ENCODE measurements at places on chromosomes 3 and 15.

DNA sequence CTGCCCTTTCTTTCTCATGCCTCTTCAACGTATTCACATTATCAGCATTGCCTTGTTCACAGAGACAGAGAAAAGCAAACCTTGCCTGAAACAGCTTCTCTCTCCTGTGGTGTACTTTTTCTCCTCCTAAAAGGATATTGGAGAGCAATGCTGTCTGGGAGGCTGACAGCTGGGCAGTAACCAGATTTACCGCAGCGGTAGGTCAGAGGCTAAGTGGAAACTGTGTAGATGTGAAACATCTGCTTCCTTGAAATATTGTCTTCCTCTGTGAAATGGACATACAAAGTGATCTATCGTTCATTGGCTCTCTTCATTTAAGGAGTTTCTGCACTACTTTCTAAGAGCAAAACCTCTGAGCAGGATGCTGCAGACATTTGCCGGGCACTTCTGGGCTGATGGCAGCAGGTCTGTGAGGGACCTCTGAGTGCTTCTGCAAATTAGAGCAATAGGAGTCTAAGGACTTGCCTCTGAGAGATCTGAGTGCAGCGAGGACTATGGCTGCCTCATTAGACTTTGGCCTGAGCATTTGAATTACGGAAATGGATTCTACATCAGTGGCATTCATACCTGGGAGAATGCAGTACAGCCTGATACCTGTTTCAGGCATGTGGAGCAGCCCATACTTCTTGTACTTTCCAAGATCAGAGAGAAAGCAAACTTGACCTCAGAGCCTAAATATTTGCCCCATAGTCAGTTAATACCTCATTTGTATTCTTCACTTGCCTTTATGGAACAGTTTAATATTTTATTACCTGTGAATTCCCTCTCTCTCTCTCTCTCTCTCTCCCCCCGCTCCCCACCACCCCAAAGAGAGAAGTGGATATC lies 260.5 kb upstream of the TPRG1 start:
- no peak for DNase-seq

GRCh38 chr3:87313641-87314040 lies 37.3 kb upstream of the POU1F1 start:
- no peak for DNase-seq

- DNase-seq = no peak
Measured at GRCh38 chr15:31442226-31442625, 115.6 kb downstream of the KLF13 start.

DNA sequence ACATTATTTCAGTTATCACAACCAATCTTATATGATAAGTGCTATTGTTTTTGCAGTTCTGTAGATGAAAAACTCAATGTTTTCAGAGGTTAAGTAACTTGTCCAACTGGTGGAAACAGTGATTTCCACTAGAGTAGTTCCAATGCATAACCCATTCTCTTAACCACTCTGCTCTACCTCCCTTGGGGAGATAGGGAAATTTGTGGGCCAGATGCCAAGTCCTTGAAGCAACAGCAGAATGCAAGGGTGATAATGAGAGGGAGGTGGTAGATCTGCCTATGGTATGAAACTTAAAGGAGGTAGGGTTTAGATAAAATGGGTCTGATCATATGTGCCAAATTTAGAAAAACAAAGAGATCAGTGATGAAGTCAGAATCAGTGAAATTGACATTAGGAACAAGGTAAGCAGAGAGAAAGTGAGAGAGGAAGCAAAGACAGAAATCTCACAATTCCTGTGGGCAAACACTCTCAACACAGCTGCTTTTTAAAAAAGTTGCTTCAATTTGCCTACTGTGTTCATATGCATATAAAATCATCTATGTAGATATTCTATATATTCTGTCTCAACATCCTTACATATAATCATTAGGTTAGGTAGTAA lies 50.5 kb upstream of the UBP1 start:
- no peak for DNase-seq

DNA sequence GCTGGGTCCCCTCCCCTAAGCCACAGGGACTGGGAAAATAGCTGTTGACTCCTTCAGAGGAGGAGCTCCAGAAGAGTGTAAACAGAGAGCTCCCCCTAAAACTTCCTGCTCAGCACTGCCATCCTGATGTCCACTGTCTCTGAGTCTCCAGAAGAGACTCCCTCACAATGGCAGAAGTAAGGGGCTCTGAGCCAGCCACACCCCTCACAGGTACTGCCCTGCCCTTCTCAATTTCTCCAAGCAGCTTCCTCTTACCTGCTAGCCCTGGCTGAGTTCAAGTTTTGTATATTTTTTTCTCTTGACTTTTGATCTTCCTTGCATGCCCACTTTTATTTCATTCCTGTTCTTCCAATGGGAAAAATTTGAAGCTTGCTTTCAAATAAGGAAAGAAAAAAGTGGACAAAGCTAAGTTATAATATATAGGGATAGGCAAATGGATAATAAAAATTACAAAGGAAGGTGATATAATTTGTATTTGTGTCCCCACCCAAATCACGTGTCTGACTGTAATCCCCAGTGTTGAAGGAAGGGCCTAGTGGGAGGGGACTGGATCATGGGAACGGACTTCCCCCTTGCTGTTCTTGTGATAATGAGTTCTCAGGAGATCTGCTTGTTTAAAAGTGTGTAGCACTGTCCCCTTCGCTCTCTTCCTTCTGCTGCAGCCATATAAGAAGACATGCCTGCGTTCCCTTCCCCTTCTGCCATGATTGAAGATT lies 442.2 kb upstream of the WNT5A start:
- no peak for DNase-seq

- DNase-seq = peak; percentile 19
Measured at GRCh38 chr15:99755692-99756409, 22.6 kb upstream of the LYSMD4 start.

DNA sequence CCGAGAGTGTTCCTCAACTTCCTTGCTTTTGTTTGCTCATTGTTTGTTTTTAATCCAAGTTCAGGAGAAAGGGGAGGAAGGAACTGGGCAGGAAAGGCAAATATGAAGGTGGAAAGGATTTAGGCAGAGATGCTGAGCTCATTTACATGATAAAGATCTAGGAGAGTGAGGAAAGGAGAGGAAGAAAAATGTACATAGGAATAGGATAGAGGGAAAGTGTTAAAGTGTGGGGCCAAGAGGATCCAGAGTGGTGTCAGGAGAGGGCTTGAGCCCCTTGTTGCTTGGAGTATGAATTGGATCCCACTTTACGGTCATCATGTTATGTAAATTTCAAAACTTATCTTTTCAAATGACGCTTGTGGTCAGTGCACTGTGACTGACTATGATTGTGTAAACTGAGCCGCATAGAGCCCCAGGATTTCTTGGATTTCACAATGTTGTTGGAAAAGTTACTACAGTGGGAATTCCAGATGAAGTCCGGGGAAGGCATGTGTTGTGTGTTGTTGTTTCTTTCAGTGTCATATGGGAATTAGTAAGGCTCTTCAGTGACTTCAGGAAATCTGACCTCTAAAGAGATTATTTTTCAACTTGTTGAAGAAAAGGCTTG lies 15.0 kb upstream of the PLD1 start:
- no peak for DNase-seq

GRCh38 chr3:31839144-31839917 lies 141.7 kb downstream of the OSBPL10 start:
- no peak for DNase-seq

GRCh38 chr15:82663186-82663600 lies 16.0 kb upstream of the CPEB1 start:
- DNase-seq = no peak

DNA sequence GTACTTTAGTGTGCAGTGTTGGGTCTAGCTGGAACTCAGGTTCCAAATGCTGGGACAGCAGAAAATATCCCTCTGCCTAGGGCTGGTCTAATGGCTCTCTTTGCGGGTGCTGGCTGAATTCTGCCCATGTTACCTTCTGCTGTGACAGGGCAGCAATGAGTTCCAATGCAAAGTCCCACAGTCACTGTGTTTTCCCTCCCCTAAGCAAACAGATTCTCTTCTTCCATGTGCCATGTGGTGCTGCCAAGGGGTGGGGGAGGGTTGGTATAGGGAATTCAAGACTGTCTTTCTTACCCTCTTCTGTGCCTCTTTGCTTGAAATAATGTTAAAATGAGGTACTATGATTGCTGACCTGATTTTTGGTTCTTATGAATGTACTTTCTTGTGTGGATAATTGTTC lies 229.6 kb downstream of the GBE1 start:
- DNase-seq = no peak

GRCh38 chr3:133191818-133192217 lies 153.6 kb downstream of the TMEM108 start:
- DNase-seq = no peak

- DNase-seq = no peak
Measured at GRCh38 chr15:47903368-47903767, 186.1 kb downstream of the SEMA6D start.

GRCh38 chr15:77039217-77039533 lies 31.7 kb downstream of the TSPAN3 start:
- DNase-seq = no peak

GRCh38 chr15:83206526-83207008 lies 1.1 kb downstream of the HDGFL3 start:
- DNase-seq = no peak

DNA sequence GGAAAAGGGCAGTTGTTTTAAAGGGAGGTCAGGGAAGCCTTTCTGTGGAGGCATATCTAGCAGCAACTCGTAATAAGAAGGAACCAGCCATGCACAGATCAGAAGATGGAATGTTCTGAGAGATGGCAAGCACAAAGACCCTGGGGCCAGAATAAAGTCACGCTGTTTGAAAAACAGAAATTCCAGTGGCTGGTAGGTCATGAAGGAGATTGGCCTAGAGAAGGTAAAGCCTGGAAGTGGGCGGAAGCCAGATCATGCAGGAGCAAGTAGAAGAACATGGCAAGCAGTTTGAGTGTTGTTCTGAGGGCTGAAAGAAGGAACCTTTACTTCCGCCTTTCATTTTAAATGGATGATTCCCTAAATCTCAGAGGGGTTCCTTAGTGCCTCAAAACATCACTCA lies 208.1 kb upstream of the PPP2R3A start:
- DNase-seq = no peak

GRCh38 chr15:38455092-38455491 lies 1.2 kb downstream of the FAM98B start:
- DNase-seq = no peak

- no peak for DNase-seq
Measured at GRCh38 chr3:179289295-179289694, 33.5 kb upstream of the ZNF639 start.

DNA sequence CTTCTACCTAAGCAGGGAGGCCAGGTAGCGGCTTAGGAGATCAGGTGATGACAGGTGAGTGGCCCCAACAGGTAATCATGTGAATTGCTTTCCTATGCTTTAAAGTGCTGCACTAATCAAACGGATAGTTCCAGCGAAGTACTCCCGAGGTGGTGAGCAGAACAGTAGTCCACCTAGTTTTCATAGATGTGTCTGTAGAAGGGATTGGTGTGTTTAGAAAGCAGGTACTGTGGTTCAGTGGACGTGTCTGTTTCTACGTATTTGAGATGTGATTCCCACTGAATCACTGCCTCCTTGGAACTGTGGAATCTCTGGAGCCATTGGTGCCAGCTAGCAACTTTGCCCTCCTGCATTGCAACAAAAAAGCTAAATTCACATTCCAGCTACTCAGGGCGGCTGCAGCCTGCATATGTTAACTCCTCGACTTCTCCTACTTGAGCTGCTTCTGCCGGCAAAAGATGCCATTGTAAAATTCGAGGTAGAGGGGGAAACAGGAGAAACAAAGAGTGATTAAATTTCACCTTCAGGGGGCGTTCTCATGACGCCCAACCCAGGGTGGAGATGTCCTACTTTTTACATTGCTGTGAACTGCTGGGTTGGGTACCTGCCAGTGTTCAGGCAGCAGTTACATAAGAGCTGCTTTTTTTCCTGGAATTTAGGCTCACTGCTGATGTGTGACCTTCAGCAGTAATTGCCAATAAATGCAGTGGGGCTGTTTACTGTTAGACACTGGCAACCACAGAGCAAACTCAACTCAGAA lies 227.3 kb downstream of the ITPR1 start:
- DNase-seq = no peak

DNA sequence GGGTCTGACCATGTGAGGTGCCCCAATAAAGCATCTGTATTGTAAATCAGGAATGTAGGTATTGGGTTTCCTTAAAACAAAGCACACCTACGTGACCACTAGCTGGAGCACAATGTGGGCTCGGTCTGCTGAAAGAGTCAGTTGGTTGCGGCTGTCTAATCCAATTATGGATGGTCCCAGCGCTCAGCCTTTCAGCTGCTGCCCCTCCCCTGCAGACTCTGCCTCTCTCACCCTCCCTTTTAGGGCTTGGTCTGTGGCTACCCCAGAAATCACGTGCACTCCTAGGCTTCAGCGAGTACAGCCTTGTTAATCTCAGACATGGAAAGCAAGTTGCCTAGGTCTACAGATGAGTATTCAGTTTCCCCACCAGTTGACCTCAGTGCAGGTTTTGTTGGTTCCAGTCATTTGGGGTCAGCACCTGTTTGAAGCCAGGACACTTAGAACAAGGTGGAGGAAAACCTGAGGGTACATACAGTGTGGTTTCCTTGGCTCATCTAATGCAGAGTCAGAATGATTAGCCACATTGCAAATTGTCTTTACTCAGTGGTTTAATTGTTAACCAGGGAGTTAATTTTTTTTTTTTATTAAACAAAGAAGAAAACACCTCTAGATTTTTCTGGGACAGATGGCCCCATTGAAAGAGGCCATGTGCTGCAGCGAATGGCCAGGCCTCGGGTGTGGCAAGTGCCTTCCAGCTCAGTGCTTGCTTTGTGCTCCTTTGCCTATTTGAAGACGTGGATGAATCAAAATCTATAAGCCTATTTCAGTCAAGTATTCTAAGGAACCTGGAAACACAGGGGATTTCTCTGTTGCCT lies 137.7 kb downstream of the IGF1R start:
- no peak for DNase-seq

DNA sequence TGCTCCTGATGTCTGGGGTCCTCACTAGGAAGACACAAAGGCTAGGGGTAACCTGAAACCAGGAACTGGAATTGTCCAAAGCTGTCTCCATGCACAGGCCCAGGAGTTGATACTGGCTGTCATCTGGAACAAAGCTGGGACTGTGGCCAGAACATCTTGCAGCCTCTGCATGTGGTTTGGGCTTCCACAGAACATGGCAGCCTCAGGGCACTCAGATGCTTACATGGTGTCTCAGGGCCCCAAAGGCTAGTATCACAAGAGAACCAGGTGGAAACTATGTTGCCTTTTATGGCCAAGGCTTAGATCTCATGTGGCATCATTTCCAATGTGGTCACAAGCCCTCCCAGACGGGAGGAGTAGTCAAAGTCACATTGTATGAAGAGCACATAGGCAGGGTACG lies 335.2 kb upstream of the TRIM42 start:
- DNase-seq = no peak

- no peak for DNase-seq
Measured at GRCh38 chr3:154522036-154522602, 92.1 kb upstream of the GPR149 start.

- DNase-seq = no peak
Measured at GRCh38 chr15:51619331-51620035, 3.1 kb downstream of the DMXL2 start.

- no peak for DNase-seq
Measured at GRCh38 chr3:58072763-58073130, 64.5 kb downstream of the FLNB start.

DNA sequence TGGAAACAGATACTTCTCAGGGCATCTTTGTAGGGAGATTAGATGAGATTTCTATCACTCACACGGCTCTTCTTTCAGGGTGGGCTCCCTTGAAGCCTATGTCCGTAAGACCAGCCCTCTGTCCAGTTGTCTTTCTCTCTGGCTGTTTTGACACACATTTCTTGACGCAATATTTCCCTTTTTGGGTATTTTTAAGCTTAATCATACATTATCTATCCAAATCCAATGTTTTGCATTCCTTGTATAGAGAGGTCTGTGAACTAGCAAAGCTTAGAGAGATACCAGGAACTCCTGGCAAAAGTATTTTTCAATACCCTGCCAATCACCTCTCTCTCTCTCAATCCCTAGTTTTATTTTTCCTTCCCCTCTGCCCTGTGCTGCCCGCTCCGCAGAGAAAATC lies 79.3 kb downstream of the EOMES start:
- DNase-seq = no peak

Measured in activated CD4-positive, alpha-beta T cell treated with anti-CD3 and anti-CD28 coated beads for 1 hour (primary cell).